Right lung (tissue), 10 donors: ENCODE measurements at places on chromosomes 13 and 19. TPM values are rescaled to one million over a fixed set of nuclear protein-coding genes. Genes with fewer than 3 reads are reported as not detected.

MBOAT7 gene
- polyA plus RNA-seq, result 58.2 TPM

CYSLTR2 gene
- polyA plus RNA-seq, result 0.49 TPM

SSC5D gene
- polyA plus RNA-seq, result 15.6 TPM

CHERP gene
- 39.9 TPM for polyA plus RNA-seq

NFIC gene
- polyA plus RNA-seq, result 36.8 TPM

ZNF799 gene
- 10.7 TPM for polyA plus RNA-seq

SLITRK6 gene
- 51.3 TPM for polyA plus RNA-seq

INSL3 gene
- not detected for polyA plus RNA-seq

ATP7B gene
- polyA plus RNA-seq, result 15.8 TPM
